Glomerular endothelial cell (primary cell): ENCODE measurements at places on chromosomes 12 and 14.

- no peak for DNase-seq
Measured at GRCh38 chr12:127619869-127620734, 646.9 kb upstream of the TMEM132C start.

- DNase-seq: no peak
Measured at GRCh38 chr12:104583301-104583700, 126.6 kb downstream of the CHST11 start.

- no peak for DNase-seq
Measured at GRCh38 chr14:49754570-49755097, 13.3 kb upstream of the KLHDC2 start.

- no peak for DNase-seq
Measured at GRCh38 chr14:54692284-54692772, 125.4 kb downstream of the SAMD4A start.

DNA sequence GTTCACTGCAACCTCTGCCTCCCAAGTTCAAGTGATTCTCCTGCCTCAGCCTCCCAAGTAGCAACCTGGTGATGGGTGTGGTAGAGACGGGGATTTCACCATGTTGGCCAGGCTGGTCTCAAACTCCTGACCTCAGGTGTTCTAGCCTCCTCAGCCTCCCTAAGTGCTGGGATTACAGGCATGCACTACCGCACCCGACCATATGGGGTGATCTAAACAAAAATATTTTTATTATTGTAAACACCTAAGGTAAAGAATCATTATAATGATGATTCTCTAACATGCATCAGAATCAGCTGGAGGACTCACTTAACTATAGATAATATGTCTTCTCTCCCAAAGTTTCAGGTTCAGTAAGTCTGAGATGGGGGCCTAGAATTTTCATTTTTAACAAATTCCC, 96.2 kb upstream of the ALG10 start:
- DNase-seq: no peak

DNA sequence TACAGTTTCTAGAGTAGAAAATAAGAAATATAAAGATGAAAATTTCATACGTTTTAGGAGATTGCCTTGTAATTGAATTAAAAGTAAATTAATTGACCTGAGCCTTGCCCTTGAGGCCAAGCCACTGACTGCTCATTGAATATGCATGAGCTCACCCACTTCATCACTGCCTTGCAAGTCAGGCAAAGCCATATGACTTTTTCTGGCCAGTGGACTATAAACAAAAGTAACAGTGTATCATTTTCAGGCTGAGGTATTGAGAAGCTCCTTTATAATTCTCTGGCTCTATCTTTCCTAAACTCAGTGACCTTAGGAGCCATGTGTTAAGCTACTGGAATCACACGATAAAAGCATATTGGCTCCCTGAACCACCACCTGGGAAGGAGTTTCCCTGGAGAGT, 369.3 kb downstream of the NUAK1 start:
- no peak for DNase-seq

DNA sequence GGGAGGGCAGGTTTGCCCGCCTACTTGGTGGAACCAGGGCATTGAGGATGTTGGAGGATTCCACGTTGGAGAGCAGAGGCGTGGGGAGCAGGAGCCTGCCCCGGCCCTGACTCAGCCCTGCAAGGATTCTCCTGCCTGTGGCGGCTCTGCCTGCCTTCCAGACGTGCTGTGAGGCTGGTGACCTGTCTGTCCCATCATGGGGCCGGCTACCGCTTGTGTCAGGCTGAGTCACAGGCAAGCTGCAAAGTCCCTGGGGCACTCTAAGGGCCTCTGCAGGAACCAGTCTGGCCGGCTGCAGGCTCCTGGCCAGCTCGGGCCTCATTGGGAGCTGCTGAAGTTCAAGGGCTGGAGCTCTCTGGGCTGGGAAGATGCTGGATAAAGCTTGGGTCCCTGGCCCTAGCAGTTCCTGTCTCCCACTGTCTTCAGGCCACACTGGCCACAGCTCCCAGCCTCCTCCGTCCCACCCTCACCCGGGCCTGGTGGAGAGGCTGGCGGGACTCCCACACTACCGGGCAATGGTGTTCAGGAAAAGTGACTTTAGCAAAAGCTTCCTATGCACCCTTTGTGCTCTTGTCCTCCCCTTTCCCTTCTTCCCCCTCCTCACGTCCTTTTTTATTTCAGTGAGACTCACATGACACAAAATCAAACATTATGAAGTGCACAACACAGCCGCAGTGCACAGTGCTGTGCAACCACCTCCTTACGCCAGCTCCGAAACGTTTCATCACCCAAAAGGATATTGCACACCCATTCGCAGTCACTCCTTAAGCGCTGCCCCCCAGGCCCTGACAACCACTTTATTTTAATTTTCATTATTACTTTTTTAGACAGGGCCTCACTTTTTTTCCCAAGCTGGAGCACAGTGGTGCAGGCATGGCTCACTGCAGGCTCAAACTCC, 22.0 kb upstream of the ULK1 start:
- DNase-seq: no peak

GRCh38 chr12:110111476-110112334, 12.5 kb upstream of the IFT81 start:
- DNase-seq: no peak

- DNase-seq: no peak
Measured at GRCh38 chr14:23024612-23025075, 10.1 kb downstream of the PSMB5 start.

GRCh38 chr12:67677166-67677565, 28.6 kb downstream of the DYRK2 start:
- no peak for DNase-seq

DNA sequence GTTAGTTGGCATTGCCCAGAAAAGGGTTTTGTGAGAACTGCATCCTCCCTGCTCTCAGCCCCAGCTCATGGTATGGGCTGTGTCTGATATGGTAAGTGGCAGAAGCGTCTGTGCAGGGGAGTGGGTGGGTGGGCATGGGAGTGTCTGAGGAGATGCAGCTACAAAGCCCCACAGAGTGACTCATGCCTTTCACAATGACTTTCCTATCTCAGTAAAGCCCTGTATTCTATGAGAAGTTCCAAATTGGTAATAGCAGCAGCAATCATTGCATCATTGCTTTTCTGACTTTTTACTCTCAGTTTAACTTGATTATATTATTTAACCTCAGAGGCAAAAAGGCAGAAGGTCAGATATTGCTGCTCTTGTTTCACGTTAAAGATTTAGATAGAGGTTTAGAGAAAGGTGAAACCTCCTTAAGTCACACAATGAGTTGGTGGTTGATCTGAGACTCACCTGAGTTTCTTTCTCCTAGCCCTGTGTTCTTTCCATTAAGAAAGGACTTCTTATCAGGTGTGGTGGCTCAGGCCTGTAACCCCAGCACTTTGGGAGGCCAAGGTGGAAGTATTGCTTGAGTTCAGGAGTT, 171.7 kb downstream of the SLC5A8 start:
- DNase-seq: no peak

DNA sequence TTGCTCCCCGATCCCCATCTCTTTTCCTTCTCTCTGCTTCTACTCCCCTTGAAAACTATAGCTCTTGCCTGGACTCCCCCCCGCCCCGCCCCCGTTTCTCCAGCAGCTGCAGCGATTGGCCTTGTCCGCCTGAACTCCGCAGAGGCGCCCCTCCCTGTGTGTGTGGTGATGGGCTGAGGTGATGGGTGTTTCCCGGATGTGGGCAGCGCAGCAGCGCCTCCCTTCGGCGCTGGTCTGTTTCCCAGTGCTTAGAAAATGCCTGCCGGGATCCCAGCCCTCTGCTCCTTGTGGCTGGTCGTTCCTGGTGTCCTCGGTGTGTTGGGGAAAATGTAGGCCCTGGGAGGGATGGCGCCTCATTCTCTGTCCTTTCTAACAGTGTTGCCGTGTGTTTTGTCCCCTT, 43.3 kb downstream of the GALNT8 start:
- no peak for DNase-seq

- DNase-seq: peak; percentile 97
Measured at GRCh38 chr14:22432348-22432976, 156.6 kb downstream of the DAD1 start.

DNA sequence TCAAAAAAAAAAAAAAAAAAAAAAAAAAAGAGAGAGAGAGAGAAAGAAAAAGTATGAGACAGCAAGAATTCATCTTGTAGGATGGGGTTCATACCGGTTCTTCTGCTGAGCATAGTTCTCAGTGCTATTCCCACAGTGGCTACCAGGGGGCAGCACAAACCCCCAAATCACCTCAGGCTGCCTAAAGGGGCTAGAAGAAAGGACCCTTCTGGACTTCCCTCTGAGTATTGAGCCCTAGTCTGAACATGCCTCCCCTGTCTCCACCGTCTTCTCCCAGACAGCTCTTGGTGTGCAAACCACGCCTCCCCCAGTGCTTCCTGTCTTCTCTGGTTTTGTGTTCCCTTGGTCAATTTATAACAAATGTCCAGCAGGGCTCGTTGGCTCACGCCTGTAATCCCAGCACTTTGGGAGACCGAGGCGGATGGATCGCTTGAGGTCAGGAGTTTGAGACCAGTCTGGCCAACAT, 31.3 kb upstream of the SMUG1 start:
- no peak for DNase-seq

- DNase-seq: no peak
Measured at GRCh38 chr14:79328863-79329262, 882.4 kb downstream of the DIO2 start.

- peak; percentile 2 for DNase-seq
Measured at GRCh38 chr14:48398675-48399282, 723.4 kb upstream of the MDGA2 start.

DNA sequence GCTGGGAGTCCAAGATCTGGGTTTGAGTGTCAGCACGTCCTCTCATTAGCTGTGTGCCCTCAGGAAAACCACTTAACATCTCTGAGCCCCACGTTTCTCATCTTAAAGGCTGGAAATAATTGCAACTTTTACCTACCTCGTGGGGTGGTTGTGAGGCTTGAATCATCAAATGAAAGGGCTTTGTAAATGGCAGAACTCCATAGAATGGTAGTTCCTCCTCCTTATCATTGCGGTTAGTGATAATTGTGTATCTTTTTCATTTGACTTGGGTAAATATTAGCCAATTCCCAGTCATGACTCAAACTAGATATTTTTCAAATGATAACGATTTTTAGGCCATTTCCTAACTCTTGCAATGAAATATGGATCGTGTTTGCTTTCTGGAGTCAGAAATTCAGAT, 205.5 kb downstream of the CHST11 start:
- DNase-seq: no peak

GRCh38 chr12:28065374-28065773, 92.8 kb upstream of the PTHLH start:
- DNase-seq: no peak

DNA sequence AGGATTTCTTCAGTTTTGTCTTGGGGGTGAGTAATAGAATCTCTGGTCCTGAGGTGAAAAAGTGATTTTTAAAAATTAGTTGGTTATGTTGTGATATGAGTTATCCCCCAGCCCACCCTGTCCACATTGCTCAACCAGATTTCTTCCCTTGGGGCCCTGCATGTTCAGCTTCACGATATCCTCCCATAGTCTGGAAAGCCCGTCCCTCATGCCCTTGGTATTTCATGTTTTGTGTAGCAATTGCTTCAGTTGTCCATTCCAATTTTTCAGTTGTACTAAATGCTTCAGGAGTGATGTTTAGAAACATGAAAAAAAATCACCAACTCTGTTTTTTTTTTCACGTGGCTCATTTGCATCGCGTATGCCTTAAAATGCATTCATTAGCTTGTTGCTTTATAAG, 17.5 kb upstream of the BICD1 start:
- no peak for DNase-seq

- DNase-seq: no peak
Measured at GRCh38 chr12:4648104-4648500, 749 bp downstream of the AKAP3 start.

DNA sequence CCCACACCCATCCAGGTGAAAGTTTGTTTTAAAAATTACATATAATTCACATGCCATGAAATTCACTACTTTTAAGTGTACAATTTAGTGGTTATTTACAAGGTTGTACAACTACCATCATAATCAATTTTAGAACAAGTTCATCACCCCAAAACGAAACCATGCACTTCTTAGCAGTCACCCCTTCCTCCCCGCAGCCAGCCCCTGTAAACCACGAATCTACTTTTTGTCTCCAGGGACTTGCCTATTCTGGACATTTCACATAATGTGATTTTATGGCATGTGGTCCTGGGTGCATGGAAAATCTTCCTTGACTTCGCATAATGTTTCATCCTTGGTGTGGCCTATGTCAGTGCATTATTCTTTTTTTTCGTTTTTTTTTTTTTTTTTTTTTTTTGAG, 19.2 kb upstream of the TRAF3 start:
- DNase-seq: no peak

GRCh38 chr12:96121271-96121711, 72.9 kb upstream of the ELK3 start:
- DNase-seq: no peak

DNA sequence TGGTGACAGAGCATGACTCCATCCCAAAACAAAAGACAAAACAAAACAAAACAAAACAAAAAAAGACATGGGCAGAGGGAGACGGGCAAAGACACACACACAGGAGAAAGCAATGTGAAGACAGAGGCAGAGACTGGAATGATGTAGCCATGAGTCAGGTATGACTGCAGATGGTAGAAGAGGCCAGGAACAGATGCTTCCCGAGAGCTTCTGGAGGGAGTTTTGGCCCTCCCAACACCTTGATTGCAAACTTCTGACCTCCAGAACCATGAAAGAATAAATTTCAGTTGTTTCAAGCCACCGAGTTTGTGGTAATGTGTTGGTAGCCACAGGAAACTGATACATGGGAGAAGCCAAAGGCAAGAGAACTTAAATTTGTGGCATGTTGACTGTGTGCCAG, 27.1 kb downstream of the VWF start:
- no peak for DNase-seq

GRCh38 chr12:6249580-6249979, 49.4 kb downstream of the CD9 start:
- DNase-seq: no peak

DNA sequence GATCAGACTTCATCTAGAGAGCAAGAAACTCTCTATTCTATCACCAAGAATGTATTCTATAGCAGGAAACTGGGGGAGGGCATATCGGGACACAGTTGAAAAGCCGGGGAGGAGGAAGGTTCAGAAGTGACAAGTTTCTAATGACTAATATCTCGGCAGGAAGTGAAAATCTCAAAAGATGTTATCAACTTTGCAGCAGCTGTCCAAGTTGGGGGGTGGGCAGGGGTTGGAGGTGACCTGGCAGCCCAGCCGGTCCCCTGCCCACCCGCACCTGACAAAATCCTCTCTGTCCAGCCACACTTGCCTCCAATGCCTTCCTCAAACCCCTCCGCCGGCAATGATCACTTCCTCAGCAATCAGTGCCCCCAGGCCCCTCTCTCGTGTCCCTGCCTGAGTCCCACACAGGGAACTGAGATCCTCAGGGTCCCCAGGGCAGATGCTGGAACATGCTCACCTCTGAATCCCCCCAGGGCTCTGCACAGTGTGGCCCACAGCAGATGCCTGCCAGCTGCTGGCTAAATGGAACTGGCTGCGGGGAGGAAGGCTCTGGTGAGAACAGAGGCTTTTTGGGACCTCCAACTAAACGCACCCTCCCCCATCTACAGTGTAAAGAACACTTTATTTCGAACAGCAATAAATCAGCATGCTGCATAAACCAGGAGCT, 43.9 kb downstream of the CCDC88C start:
- no peak for DNase-seq

GRCh38 chr14:53260286-53260685, 107.2 kb upstream of the DDHD1 start:
- DNase-seq: no peak

GRCh38 chr12:51678086-51678724, 87.2 kb downstream of the SCN8A start:
- DNase-seq: no peak

GRCh38 chr12:70070494-70071007, 172.7 kb upstream of the CNOT2 start:
- no peak for DNase-seq

GRCh38 chr14:22685467-22685866, 41.3 kb upstream of the OR6J1 start:
- no peak for DNase-seq
